ENCODE measurements at places on chromosomes 12 and 14.
A peak's percentile ranks its signal among the peaks of the same experiment; 100 is the strongest.

- no peak for DNase-seq
Measured at GRCh38 chr12:9615420-9616136, 7.9 kb upstream of the KLRB1 start.

GRCh38 chr12:15933751-15934150 is 22.6 kb downstream of the DERA start:
- no peak for DNase-seq

- no peak for DNase-seq
Measured at GRCh38 chr14:36449903-36450302, 70.1 kb downstream of the NKX2-1 start.

DNA sequence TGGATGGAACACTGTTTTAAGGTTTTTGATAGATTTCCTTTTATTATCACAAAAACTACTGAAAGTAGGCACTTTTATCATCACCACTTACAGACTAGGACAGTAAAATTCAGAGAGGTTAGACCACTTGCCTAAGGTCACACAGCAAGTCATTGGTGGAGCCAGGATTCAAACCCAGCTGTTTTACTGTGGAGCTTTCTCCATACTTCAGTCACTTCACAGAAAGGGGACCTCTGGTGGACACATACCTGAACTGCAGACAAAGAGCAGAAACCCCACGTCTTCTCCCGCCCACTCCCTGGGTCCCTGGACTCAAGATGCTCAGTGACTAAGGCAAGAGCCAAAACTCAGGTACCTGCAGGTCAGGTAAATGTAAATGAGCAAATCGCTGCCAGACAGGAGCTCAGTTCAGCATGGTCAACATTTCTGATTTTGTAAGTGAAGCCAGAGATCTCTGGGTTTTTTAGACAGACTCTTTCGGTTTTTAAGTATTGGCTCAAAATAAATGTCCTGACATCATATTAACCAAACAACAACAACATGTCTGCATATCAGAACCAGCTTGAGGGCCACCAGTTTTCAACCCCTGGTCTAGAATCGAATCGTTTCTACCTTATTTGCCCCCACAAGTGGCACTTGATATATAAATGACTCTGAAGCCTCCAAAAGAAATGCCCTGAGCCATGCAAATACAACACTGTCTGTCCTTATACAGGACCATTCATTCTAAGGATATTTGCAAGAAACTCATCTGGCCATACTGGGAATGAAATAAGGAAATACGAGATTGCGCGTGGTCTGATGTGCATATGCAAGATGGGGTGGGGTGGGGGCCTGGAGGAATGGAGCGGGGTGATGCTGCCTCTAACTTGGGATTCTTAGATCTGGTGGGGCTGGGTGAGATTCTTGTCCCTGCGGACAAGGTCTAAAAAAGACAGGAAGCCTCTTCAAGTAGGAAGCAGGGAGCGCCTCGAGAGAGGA is 110.9 kb downstream of the KSR2 start:
- no peak for DNase-seq

DNA sequence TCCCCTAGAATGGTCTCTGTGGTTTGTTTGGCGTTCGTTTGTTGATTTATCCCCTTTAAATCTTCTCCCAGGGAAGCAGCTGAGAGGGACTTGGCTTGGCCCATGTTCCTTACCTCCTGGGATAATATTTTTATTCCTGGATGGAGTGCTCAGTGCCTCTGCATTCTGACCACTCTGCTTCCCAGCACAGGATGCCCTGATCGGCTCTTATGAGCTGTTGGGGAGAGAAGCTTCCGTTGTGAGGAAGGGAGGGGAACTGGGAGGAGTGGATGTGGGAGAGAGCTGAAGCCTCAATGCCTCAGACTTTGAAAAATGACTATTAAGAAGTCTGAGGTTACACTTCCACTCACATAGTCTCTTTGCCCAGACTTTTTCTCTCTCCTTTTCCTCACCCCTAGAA is 114.8 kb downstream of the SMOC1 start:
- no peak for DNase-seq

DNA sequence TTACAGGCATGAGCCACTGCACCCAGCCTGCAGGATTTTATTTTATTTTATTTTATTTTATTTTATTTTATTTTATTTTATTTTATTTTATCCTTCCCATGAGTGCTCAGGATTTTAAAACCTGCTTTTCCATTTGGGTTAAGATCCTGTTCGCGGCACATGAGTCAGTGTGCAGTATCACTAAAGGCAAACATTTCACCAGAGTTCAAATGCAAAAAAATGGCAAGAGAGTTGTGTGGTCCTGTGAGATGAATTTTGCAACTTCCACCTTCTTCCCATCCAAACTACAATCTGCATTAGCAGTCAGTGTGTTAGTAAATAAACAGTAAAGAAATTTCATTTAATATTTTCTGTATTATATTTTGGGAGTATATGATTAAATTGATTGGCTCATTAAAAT is 29.0 kb downstream of the MOAP1 start:
- DNase-seq: no peak

DNA sequence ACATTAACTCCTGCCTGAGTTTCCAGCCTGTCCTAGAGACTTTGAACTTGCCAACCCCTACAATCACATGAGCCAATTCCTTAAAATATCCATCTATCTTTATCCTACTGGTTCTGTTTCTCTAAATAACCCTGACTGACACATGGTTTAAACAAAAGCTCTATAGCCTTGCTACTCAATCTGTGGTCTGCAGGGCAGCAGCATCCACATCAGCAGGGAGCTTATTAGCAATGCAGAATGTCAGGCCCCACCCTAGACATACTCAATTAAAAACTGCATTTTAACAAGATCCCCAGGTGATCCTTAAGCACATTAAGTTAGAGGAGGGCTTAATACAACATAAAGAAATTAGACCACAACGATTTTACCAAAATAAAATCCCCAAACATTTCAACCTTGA is 108.3 kb upstream of the CPSF6 start:
- DNase-seq: no peak

GRCh38 chr12:54504550-54504949 is 7.0 kb downstream of the NCKAP1L start:
- DNase-seq: no peak

DNA sequence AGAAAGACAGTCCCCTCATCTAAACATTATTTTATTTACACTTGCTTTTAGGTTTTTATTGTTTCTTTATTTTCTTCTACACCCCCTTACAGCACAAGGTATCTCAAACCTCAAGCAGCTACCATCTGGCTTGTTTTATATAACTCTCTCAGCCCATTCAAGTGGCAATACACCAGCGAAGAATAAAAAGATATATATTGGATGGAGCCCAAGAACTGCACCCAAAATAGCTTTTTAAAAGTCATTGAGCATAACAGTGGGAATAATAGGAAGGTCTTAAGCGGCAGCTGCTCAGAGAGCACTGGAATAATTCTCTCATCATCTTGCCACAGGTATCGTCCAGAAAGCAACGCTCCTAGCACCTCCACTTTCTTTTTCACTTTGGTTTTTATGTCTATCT is 322.5 kb downstream of the SYT1 start:
- DNase-seq: no peak

- DNase-seq: peak; percentile 69
Measured at GRCh38 chr14:58428118-58428683, 682 bp downstream of the KIAA0586 start.

- DNase-seq: no peak
Measured at GRCh38 chr14:81686512-81686911, 152.9 kb upstream of the SEL1L start.

GRCh38 chr12:51851413-51852124 is 3.1 kb upstream of the FIGNL2 start:
- no peak for DNase-seq

All from HTR-8/SVneo (cell line).